ENCODE measurements at places on chromosomes 5 and 9. TPM values are rescaled to one million over a fixed set of nuclear protein-coding genes. Genes with fewer than 3 reads are reported as not detected.

DNA sequence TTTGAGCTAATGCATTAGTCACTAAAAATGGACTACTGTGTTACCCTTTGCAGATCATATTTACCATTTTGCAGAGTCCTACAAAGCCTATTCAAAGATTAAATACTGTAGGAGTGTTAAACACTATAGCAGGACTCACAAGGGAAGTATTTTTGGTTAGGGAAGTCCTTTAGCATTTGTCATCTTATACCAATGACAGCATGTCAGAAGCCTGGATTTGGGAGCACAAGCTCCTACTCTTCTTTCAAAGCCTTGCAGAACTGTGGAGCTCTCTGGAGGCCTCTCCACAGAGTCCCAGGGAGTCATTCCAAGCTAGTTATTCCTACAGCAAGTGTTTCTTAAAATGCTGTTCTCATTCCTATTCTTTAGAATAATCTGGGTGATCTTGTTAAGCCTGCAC is 288.8 kb downstream of the PIK3R1 start:
- H3K4me1 ChIP-seq: no peaks in the 10 kb centered on the region
- H3K4me3 ChIP-seq: no peak overlapping the region
- DNase-seq: no peak

DNA sequence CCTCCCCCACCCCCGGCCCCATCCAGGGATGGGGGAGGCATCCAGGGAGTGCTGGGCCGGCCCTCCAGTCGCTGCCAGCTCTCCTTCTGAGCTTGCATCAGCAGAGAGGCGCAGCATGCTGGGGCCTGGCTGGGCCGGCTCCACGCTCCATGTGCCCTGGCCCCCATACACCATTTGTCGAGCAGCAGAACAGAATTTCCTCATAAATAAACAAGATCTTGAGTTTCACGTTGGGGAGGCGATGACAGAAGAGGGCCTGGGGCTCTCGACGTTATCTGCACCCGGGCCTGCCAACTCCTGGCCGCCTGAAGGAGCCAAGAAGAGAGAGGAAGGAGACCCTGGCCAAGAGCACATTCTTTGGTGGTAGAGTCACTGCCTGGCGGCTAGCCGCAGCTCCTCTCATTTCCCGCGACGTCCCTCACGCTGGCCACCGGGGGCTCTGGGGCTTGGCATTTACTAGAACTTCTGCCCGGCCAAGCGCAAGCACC is 177.0 kb downstream of the FGF18 start:
- no peak overlapping the region for H3K4me3 ChIP-seq
- no peak overlapping the region for H3K27ac ChIP-seq
- H3K4me1 ChIP-seq: no peaks in the 10 kb centered on the region
- no peaks in the 10 kb centered on the region for H3K36me3 ChIP-seq
- no peak for DNase-seq

- H3K4me3 ChIP-seq: no peak overlapping the region
- H3K36me3 ChIP-seq: no peaks in the 10 kb centered on the region
- H3K27ac ChIP-seq: no peak overlapping the region
These were observed 1855.5 kb downstream of the MAT2B start for GRCh38 chr5:165360784-165361542.

Gene MAP1B
- 48.7 TPM for total RNA-seq

Data from gastrocnemius medialis (tissue), 4 donors.